ENCODE measurements at places on chromosomes 12 and 14.

- DNase-seq = no peak
Measured at GRCh38 chr12:96300064-96300463, 100.2 kb downstream of the CDK17 start.

GRCh38 chr14:75497191-75497590 lies 25.1 kb upstream of the BATF start:
- no peak for DNase-seq

DNA sequence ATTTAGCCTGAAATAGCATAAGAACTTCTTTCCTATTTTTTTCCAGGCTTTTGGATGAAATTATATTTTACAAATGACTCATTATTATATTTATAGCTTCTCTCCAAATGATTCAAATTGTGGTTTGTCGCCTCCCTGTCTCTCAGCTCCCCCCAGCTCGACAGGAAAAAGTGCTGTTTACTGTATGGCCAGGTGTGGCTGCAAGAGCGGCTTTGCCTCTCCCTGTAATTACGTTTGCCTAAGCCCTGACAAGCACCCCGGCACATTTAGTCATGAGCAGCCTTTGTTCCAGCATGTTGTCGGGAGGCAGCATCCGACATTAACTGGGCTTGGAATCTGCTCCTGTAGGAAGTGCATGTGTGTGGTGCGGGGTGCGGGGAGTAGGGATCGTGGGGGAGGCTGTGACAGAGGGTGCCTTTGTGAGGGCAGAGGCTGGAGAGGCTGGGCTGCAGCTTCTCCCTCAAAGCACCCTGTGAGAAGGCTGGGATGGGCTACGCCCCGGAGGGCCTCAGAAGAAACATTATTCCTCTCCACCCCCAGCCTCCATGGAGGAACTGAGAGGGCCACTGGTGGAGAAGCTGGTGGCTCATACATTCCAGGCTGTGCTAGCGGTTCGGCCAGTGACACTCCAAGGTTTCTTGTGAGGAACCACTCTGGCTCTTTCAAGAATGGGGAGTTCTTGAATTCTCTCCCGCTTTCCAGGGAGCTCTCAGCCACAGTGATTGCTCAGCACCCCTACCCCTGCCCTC lies 42.1 kb upstream of the CTDSP2 start:
- DNase-seq = peak; percentile 84

DNA sequence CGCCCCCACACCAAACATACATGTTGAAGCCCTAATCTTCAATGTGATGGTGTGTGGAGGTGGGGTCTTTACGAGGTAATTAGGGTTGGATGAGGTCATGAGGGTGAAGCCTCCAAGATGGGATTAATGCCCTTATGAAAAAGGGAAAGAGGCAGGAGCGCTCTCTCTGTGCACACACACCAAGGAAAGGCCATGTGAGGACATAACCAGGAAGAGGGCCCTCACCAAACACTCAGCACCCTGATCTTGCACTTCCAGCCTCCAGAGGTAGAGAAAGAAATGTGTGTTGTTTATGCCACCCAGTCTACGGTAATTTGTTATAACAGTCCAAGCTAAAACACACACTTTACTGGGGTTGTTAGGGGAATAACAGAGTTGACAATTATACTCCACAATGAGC lies 14.6 kb upstream of the PITPNM2 start:
- no peak for DNase-seq

GRCh38 chr14:21068521-21069387 lies 1.4 kb upstream of the ARHGEF40 start:
- peak; percentile 73 for DNase-seq
